BE2C (cell line): ENCODE measurements at places on chromosomes 4 and X.

DNA sequence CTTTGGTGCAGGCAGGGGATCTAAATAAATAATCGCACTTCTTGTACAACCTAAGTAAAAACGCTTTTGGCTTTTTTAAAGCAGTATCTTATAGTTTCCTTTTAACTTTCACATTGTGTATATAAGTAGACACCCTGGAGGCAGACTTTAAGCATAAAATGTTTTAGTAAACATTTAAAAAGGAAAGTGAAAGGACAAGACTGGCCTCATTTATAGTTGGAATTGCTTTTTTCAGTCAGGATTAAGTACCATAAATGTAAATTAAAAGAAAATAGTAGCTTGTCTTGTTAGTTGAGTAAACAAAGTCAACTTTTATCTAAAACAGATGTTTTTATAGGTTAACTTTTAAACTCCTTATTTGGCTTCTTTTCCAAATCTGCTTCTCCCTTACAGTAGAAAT lies 39.7 kb downstream of the PTPN13 start:
- no peak for DNase-seq

GRCh38 chrX:108736509-108737479 lies at the start of gene IRS4:
Gene IRS4 (minus strand): TSS chrX:108736563.
- peak; percentile 36 for DNase-seq

- DNase-seq, result peak; percentile 46
These were observed 17.3 kb downstream of the TBC1D14 start for GRCh38 chr4:6926681-6927478.

DNA sequence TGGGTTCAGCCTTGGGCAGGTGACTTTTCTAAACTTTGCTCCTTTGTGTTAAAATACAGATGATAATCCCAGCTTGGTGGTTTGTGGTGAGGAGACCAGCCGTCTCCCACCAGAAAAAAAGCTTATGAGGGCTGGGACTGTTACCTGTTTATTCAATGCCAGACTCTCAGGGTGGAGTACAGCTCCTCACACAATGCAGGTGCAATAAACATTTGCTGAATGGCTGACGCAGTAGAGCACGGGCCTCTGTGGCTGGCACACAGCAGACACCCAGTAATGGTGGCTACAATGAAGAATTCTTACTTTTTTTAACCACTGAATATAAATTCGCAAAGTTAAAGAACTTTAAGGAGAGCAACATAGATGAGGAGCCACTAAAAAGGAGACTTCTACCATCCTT lies 30.2 kb downstream of the BEND4 start:
- DNase-seq, result no peak

DNA sequence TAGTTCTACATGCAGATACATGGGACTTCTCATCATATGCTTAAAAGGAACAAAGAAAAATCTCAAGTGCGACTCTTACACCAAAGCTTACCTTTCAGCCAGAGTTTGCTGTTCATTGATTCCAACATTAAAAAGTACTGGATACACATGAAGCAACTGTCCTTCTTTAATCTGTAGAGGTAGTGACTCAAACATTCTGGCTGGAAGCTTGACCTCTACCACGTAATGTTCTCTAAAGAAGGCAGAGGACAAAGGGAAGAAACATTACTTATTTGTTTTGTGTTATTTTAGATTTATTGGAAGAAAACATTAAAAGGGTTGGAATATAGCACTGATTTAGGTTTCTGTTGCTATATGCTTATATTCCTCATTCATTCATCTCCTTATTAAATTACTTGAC lies 476.1 kb downstream of the IL15 start:
- no peak for DNase-seq

- DNase-seq, result no peak
These were observed 69.4 kb upstream of the GPR78 start for GRCh38 chr4:8510611-8511285.

DNA sequence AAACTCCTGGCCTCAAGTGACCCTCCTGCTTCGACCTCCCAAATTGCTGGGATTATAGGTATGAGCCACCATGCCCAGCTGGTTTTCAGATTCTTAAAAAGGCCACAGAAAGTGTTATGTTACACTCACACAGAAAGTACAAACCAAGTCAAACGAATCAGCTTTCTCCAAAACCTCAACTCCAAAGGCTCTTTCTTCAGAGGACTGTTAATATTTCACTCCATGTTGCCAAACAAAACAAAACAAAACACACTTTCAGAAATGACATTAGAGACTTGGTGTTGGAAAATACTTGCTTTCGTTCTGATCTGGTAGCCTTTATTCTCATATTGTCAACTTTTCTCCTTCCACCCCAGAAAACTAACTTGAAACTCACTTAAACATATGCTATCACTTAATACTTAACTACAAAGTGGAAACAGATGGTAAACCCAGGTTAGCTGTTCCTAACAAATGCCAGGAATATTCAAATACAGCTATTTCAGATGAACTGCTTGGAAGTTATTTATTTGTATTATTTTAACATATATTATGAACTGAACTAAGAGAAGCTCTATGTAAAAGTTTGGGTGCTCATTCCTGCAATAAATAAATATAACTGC lies 34.7 kb downstream of the RLIM start:
- DNase-seq, result no peak

- no peak for DNase-seq
These were observed 16.7 kb upstream of the ACOT9 start for GRCh38 chrX:23759821-23760220.

DNA sequence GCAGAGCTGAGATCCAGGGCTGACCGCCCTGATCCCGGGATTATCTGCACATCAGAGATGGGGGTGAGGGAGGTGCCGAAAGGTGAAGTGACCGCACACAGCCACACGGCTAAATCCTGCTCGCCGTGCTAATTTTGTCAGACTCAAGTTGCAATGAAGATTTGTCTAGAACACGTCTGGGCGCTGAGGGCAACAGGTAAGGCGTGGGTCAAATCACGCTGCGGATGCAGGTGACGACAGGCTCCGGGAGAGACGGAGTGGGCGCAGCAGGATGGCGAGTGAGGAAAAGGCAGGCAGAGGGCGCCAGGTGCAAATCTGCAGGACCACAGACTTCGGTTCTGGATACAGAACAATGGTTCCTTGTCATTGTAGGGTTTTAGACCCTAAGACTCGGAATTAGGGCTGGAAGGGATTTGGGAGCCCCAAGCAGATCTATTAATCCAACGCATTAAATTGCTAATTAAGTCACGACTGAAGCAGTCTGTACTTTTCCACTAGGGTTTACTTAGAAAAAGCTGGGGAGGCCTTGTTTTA lies 1.9 kb upstream of the TBC1D14 start:
- peak; percentile 50 for DNase-seq

GRCh38 chrX:97117572-97117971 lies 233.9 kb downstream of the RPA4 start:
- no peak for DNase-seq
